ENCODE measurements at places on chromosomes 7 and 10.
A peak's percentile ranks its signal among the peaks of the same experiment; 100 is the strongest.

- no peak for DNase-seq
Measured at GRCh38 chr10:49560526-49560925, 21.6 kb upstream of the ERCC6 start.

GRCh38 chr7:27167916-27168264, 2.6 kb upstream of the HOXA9 start:
- no peak for DNase-seq

GRCh38 chr7:125030756-125031387, 101.2 kb upstream of the POT1 start:
- DNase-seq, result no peak

GRCh38 chr10:124162774-124163354, 69.5 kb upstream of the CHST15 start:
- no peak for DNase-seq

DNA sequence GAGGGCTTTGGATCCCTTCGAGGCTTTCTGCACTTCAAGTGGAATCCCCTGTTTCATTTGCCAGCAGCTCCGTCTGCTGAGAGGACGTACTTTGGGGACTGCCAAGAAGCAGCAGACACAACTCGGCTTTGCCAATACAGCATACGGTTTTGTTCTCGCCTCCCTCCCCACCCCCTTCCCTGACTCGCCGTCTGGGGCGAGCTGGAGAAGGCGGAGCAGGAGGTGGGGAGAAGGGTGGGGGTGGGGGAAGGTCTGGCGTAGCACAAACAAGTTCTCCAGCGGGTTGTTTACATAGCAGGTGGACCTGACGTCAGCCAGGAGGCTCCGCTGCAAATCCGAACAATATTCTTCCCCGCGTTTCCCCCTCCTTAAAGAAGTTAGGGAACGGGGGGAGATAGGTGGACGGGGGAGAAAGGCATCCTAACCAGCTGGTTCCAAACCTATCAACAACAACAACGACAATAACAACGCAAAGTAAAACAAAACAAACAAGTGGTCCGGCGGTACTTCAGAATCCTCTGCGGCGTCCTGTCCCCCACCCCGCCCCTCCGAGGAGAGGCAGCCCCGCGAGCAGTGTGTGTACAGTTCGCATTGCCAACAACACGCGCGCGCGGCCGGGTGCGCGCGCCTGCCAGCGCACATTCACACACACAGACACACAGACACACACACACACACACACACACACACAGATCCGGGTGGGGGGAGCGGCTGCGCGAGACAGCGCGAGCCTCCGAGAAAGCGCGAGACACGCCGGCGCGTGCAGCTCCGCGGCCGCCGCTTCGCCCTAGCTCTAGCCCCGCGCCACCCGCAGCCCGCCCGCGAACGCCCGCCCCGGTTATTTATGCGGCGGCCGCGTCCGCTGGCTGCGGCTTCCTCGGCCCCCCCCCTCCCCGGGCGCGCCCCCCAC, 167.0 kb upstream of the PPP1R3A start:
- no peak for DNase-seq

DNA sequence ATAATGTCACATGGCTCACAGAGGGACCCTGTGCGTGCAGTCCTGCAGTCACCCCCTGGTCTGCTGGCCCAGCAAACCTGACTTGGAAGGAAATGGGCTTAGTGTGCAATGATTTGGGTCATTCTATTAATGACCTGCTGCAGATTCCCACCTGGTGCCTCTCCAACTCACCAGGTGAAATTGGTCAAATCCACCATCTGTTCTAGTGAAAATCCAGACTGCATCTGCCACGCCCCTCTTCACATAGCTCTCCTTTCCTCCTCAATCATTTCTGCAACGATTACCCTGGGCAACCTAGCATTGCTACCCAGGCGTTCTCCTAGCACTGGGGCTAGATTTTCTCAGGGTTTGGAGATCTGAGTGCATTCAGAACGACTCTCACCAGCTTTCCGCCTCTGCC, 29.4 kb downstream of the SRRM3 start:
- DNase-seq, result no peak

- DNase-seq, result no peak
Measured at GRCh38 chr10:11601670-11602069, 9.8 kb downstream of the USP6NL start.

DNA sequence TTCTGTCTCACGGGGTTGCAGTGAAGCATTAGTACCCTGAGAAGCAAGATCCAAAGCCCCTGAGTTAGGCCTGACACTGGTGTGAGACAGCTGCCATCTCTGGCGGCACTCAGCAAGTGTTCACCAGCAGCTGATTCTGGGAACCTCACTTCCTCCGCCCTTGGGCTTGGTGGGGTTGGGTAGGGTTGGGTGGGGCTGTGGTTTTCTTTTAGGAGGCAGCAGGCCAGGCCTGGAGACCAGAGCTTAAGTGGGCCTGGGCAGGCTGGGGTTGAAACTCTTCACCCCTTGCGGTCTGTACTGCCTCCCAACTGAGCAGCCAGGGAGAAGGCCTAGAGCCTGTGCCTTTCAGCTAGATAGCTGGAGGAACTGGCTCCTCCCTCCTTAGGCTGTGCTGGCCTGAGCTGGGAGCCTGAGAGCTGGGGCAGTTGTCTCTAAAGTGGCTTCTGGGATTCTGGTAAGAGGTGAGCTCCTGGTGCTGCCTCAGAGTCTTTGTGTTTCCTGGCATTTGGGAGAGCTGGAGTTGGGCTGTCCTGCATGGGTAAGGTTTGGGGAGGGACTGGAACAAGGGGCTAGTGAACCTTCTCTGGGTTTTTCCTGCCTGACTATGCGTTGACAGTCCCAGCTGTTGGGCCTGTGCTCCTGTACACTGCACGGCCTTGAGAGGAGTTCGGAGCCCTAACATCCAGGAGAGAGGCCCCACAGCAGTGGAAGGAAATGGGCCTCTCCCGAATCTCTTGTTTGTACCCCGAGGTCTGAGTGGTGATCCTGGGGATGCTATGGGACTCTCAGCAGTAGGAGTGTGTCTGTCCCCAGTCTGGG, 5.1 kb downstream of the TSPAN14 start:
- peak; percentile 57 for DNase-seq

GRCh38 chr7:39703144-39703543, 79.8 kb downstream of the RALA start:
- no peak for DNase-seq

DNA sequence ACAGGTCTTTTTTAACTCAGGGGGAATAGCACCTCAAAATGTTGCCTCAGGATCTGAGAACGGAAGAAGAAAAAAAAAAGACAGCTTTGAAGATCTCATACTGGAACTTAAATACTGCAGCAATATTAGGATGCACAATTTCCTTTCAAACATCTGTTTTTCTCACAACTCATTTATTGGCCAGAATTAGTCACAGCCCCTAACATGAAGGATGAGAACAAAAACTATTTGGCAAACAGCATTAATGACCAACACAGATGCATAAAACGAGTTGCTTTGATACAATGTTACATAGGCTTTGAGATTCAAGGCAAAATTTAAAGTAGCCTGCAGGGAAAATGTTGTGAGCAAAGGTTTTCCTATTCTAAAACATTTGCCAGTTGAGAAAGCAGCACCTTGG, 36.5 kb downstream of the JMJD1C start:
- no peak for DNase-seq

DNA sequence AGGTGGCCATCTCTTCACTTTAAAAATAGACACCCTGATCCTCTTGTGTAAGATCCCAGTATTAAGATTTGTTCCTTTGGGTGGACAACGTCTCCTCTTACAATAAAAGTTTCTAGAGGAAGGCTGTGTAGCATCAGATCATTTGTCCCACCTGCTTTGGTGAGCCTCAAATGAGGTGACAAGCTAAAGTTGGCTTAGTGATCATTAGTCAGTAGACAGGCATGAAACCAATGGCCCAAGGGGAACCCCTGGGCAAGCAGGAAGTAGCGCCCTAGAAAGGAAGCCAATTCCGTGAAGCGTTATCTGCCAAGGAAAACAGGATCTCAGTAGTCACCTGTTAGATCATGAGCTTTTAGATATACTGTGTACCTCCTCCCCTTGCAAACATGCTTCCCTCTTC, 66.8 kb downstream of the PCGF5 start:
- no peak for DNase-seq

DNA sequence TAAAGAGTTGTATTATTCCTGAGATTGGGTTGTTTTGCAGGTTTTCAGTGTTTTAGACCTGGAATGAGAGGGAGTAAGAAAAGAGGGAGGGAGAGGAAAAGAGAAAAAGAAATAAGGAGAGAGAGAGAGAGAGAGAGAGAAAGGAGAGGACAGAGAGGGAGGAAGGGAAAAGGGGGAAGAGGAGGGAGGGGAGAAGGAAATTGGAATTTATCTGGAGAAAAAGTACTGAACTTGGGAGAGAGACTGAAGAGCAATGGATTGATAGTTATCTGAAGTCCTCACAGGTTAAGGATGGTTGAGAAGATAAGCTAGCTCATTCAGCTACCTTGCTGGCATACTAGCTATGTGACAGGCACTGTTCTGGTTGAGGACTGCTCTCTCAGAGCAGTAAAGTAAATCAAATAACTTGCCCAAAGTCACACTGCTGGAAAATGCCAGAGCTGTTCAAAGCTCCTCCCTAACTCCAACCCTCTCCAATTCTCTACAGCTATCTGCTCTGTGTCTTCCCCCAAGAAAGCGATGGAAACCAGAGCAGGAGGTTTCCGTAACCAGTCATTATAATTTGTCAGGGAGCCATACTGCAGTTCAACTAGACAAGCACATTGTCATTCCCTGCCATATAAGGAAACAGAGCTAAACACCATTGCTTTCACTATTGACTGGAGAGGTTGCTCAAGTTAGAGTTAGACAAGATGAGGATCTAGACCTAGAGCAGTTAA, 10.7 kb downstream of the CALD1 start:
- DNase-seq, result no peak

DNA sequence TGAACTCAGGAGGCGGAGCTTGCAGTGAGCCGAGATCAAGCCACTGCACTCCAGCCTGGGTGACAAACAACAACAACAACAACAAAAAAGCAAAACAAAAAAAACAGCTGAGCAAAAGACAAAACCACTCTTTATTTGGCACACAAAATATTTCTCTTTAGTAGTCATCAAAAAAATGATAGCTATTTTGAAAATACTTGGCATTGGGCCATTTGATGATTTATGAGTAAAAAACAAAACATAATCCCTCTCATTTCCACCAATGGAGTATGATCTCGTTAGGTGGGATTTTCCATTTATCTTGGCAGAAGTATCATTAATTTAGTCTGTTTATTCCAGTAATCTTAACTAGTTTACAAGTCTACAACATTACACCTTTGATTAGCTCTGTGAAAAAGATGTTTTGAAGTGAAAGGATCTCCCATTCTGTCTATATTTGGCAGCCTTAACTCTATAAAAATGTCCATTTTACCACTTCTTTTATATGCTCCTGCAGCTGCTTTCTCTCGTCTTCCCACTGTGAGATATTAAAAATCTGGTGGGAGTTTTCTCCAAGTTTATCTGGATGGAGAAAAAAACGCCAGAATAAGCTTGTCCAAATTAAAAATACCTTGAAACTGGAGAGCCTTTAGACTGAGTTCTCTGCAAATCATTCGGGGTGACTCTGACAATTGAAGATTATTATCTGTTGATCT, 58.8 kb upstream of the AGMO start:
- no peak for DNase-seq

DNA sequence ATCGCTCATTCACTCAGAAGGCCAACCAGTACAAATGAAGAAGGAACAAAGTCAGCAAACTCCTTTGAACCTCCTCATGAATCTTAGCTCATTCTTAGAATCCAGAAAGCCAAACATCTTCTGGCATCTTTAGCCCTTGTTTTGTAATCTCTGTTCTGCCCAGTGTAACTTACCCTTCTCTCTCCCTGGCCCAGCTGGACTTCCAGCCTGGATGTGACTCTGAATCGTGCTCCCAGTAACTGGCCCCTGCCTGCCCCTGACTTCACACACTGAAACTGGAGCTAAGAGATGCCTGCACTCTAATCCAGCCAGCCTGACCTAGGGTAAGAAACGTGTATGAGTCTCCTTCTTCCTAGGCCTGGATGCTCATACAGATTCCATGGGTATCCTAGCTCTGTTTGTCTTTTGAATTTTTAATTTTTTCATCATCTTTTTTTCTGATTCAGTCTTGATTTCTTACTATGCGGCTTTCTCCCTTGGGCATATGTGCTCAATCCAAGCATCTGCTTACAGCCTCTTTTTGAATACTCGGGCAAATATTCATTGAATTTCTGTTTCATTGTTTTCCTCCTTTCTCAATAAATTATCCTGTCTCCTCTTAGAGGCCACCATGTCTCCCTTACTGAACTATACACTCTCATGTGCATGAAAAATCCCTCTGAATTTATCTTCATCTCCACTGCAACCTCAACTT, 845.6 kb upstream of the AUTS2 start:
- no peak for DNase-seq

DNA sequence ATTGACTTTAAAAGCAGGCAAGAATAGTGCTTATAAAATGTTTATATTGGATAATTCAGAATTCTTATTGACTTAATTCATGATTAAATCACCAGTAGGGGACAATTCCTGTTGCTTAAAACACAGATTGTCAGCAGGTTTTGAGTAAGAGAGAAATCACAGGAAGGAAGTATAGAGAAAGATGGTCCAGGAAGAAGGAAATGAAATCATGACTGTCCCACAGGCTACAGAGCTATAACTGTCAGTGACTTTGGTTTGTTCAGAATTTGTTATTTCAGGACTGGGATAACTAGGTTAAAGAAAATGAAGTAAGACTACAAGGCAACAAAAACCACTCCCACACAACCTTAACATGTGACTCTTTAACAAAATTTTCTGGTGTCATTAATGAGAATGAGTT, 6.8 kb downstream of the GNGT1 start:
- no peak for DNase-seq

- no peak for DNase-seq
Measured at GRCh38 chr7:150666412-150666811, 19.1 kb upstream of the GIMAP2 start.

DNA sequence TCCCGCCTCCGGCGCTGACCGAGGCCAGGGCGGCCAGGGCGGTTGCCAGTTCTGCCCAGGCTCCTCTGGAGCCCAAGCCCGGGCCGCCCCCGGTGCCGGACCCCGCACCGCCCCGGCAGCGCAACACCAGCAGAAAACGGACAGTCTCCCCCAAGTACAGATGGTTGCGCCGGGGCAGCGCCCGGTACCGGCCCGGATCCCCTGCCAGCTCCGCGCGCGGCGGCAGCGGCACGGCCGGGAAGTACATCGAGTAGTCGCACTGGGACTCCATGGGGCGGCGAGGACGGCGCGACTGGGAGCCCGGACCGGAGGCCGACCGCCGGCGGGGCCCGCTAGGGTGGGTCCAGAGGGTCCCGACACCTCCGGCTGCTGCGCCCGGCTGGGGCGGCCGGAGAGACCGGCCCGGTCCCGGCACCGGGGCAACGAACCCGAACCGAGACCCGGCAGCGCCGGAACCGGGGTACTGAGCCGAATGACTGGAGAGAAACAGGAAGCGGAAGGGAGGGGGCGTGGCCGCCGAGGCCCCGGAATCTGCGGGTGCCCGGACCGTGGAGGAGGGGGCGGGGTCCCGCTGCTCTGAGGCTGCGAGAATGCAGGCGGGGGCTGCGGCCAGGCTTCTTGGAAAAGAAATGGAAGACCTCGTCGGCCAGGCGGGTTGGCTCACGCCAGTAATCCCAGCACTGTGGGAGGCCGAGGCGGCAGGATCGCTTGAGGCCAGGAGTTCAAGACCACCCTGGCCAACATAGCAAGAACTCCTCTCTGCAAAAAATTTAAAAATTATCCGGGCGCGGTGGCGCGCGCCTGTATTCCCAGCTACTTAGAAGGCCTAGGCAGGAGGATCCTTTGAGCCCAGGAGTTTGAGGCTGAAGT, at the start of gene TRAPPC14:
TRAPPC14 (minus strand) TSS at position 495 of the 870 bp plus-strand sequence; CDS start at position 271, 224 bp downstream.
- DNase-seq, result peak; percentile 86

GRCh38 chr10:68135922-68136792, 26.9 kb downstream of the MYPN start:
- no peak for DNase-seq

GRCh38 chr7:17774716-17775288, 165.5 kb downstream of the SNX13 start:
- no peak for DNase-seq

- no peak for DNase-seq
Measured at GRCh38 chr7:89908736-89909135, 245.5 kb upstream of the STEAP1 start.
